ENCODE measurements at places on chromosomes 16 and 17.

- DNase-seq = no peak
Observed at GRCh38 chr17:3552916-3553315, 4.7 kb downstream of the TRPV3 start.

GRCh38 chr16:81921843-81922584 is 89.3 kb downstream of the SDR42E1 start:
- DNase-seq = no peak

GRCh38 chr17:36861531-36861930 is 75.7 kb upstream of the LHX1 start:
- no peak for DNase-seq

- DNase-seq = no peak
Observed at GRCh38 chr16:89410322-89410721, 80.0 kb downstream of the ANKRD11 start.

DNA sequence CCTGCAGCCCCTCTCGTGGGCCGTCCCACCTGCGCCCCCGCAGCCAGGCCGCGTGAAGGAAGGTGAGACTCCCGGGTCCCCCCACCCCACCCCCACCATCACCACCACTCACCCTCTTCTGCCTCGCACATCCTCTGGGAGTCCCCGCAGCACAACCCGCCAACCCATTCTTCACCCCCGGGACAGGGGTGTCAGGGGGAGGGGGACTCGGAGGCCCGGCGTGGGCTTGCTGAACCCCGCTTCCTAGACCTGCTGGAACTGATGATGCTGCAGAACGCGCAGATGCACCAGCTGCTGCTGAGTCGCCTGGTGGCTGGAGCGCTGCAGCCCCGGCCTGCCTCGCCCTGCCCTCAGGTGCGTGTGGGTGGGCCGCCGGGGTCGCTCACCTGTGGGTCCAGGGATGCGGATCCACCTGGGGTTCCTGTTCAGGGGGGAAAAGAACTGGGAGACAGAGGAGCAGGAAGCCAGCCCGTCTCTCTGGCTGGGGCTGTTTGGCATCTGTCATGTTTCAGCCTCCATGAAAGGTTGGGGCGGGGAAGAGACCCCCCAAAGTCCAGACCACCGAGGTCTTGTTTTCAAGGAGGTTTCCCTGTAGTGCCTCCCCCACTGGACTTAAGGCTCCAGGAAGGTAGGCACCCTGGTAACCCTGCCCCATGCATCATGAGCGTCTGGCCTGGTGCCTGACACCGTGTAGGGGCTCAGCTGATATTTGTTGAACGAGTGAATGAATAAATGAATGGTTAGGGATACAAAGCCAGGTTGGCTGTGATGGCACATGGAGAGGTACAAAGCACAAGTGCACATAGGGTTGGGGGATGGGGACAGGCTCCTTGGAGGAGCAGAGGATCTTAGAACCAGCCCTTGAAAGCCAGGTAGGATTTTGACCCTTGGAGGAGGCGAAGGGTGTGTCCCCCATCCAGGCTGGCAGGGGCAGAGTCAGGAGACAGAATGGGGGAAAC is 849 bp downstream of the PRR29 start:
- no peak for DNase-seq

DNA sequence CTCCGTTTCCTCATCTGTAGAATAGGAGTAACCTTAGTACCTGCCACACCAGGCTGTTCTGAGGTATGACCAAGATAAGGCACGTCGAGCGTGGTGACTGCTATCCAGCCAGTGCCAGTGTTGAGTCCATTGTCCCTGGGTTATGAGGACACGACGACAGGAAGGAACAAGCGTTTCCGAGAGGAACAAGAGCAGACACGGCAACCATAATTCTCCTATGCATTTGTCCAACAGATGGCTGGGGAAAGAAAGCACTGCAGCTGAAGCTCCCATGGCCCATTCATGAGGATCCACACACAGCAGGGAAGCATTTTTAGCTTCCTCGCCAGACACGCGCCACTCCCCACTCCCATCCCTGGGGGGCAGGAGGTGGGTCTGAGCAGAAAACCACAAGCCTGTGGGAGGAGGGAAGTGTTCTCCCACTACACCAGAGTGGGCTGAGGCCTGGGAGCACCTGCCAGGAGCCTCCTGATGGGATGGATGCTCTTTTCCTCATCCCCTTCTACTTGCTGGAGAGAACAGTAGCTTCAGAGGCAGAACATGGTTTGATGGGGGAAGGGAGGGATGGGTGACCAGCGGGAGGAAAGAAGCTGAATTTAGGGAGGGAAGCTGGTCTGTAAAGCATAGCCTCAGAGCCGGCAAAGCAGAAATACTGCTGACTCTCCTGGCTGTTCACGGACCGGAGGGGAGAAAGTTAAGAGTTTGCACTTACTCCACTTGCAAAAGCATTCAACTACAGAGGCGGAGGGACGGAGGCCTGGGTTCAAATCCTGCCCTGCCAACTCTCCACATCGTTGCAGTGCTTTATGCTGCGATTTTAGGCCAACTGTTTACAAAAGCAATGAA is 2.7 kb downstream of the COTL1 start:
- no peak for DNase-seq

- DNase-seq = no peak
Observed at GRCh38 chr16:85750146-85750826, 610 bp downstream of the C16orf74 start.

- DNase-seq = no peak
Observed at GRCh38 chr17:51746421-51746820, 412.1 kb downstream of the CA10 start.

DNA sequence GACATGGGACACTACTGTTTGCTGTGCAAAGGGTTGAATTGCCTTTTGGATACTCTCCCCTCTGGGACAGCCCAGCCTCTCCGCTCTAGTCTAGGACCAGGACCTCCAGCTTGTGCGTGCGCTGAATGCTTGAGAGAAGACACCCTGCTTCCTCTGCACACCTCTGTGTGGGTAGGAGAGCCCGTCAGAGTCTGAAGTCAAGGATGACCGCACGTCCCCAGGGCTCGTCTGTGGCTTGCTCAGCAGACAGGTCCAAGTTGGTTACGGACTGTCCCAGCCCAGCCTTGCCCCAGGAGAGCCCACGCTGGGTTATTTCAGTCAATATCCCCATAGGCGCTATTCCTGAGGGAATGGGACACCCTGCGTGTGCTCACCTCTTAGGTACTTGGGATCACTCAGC is 3.7 kb downstream of the C16orf89 start:
- DNase-seq = no peak

GRCh38 chr17:17852930-17853329 is 16.1 kb upstream of the SREBF1 start:
- no peak for DNase-seq

DNA sequence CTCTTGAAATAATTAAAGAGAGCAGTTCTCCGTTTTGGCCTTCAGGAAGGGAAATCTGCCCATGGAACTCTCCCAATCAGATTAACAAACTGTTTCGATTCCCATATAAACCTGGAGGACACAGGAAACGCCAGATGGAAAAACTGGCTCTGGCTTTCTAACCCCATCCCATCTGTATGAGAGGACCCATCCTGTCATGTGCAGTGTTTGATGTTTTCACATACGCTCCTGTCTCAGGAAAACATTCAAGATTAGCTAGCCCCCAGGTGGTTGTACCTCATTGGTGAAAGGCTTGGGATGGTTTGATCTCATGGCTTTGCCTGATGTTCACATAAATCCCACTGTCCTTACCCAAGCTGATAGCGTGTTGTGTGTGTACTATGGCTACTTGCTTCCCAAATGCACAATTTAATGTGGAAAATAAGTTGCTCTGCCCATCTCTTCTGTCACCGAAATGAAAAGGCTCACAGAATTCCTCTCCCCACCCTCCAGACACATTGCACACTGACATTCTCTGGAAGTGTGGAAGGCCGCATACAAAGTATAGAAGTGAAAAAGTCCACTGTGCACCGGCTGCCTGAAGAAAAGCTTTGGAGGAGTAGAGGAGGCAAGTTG is 18.2 kb upstream of the ERN1 start:
- DNase-seq = no peak

- DNase-seq = no peak
Observed at GRCh38 chr16:47230296-47230695, 86.6 kb upstream of the NETO2 start.

DNA sequence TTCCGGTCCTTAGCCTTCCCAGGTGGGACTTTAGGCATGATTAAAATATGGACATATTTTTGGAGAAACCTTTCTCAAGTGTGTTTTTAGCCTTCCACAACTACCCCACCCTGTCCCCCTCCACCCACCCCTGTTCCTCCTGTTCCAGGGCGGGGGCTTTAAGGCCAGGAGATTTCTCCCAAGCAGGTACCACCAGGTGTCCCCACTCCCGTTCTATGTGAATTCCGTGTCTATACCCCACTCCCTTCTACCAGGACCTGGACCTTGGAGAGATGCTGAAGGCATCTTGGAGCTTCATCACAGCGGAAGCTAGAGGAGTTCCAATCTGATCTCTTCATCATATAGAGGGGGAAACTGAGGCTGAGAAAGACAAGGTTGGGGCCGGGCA is 9.7 kb downstream of the CA4 start:
- DNase-seq = no peak

DNA sequence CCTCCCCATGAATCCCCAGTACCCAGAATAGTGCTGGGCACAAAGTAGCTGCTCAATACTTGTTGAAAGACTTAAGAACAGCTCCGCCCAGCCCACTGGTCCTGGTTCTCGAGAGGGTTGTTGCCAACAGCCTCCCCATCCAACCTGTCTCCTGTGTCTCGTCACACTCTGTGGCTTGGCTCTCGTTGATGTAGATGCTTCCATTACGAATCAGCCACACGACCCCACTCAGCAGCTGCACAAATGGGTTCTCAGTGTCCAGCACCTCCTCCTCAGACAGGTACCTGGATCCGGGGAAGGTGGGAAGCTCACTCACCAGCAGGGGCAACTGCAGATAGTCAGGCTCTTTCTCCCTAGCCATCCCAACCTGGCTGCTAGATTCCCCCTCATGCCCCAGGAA is 2.1 kb downstream of the NAGPA start:
- no peak for DNase-seq

DNA sequence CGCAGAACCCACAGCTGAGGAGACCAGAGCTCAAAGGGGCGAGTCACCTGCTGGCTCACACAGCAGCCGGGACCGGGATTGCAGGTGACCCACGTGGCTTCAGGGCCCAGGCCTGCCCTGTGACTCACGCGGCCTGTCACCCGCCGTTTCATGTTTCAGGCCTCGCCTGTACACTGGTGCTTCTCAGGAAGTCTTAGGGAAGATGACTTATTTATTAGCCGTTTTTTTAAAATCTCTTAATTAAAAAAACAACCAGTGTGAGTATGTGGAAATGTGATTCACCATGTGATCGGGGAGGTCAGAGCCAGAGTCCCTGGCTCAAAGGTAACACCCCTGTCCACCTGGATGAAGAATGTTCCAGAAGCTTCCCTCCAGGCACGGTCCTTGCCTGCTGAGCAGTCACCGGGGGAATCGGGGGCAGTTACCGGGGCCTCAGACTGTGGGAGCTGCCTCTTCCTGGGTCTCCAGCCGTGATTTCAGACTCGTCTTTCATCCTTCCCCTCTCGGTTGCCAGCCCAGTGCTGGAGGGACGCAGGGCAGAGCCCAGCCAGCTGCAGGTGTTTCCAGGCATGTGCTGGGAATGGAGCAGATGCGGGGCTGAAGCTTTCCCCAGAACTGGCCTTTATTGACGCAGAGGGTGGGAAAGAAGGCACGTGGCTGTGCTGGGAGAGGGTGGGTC is 49.3 kb downstream of the CMIP start:
- no peak for DNase-seq

DNA sequence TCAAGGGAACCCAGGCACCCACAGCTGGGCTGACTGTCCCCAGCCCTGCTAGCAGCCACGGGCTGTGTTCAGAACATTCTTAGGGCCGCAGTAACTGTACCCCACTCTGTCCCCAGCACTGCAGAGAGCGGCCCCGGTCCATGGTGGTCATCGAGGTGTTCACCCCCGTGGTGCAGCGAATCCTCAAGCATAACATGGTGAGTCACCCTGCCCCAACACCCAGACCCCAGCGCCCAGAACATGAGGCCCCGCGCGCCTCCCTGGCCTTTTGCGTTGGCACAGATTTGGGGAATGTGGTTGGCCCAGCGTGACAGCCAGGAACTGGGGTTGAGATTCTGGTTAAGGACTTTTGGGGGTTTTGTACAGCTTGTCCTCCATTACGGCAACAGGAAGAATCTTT is 114.9 kb upstream of the PLCG2 start:
- DNase-seq = no peak

- no peak for DNase-seq
Observed at GRCh38 chr16:63925221-63925620, 1196.6 kb downstream of the CDH11 start.

GRCh38 chr16:72210072-72210471 is 38.1 kb upstream of the PMFBP1 start:
- no peak for DNase-seq

DNA sequence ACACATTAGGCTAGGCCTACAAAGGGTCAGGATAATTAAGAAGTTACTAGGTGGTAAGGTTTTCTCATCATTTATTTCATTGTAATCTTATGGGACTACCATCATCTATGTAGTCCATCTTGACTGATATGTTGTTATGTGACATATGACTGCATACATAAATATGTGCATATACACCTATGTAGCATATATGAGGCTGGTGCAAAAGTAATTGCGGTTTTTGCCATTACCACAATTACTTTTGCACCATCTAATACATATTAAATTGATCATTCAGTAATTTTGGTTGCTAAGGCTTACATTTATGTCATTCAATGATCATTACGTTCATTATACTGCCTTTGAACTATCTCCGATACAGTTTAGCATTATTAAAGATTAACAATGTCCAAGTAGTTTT is 167.8 kb upstream of the AXIN2 start:
- DNase-seq = no peak

DNA sequence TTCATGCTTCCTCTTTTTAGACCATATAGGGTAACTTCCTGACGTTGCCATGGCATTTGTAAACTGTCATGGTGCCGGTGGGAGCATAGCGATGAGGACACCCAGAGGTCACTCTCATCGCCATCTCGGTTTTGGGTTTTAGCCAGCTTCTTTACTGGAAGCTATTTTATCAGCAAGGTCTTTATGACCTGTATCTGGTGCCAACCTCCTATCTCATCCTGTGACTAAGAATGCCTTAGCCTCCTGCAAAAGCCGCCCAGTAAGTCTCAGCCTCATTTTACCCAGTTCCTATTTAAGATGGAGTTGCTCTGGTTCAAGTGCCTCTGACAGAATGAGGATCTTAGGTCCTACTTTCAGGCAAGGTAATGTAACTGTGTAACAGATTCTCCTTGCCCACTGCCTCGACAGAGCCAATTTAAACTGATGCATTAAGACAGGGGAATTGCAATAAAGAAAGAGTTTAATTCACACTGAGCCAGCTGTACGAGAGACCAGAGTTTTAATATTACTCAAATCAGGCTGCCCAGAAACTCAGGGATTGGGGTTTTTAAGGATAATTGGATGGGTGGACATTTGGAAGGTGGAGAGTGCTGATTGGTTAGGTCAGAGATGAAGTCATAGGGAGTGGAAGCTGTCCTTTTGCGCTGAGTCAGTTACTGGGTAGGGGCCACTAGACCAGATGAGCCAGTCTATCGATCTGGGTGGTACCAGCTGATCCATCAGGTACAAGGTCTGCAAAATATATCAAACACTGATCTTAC is 59.9 kb upstream of the ATF7IP2 start:
- DNase-seq = no peak

DNA sequence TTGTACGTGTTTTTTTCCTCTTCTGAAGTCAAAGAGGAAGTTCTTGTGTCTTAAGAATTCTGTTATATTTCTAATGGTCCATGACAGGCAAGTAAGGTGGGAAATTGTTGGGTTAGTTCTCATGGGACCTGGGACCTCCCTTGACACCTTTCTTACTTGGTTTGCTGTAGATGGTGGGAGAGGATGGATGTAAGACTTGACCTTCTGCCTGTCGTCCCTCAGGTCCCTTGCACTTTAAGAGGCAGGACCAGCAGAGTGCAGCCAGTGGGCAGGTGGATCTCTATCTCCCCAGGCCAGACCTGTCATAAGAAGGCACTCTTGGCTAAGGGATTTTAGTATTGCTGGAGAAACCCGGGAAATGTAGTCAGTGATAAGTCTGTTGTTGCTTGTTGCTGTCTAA is 12.1 kb downstream of the HAPSTR1 start:
- DNase-seq = no peak
